ENCODE measurements at places on chromosomes 11 and 22. TPM values are rescaled to one million over a fixed set of nuclear protein-coding genes. Genes with fewer than 3 reads are reported as not detected.

The TESMIN gene
- total RNA-seq, result 0.87 TPM

The OR4A16 gene
- not detected for total RNA-seq

The CEND1 gene
- total RNA-seq, result 1.00 TPM

The CHEK2 gene
- 20.6 TPM for total RNA-seq

The DDIAS gene
- total RNA-seq, result 3.1 TPM

All from uterine smooth muscle cell (primary cell).